ENCODE measurements at places on chromosomes 2 and 18. TPM values are rescaled to one million over a fixed set of nuclear protein-coding genes. Genes with fewer than 3 reads are reported as not detected.

DNA sequence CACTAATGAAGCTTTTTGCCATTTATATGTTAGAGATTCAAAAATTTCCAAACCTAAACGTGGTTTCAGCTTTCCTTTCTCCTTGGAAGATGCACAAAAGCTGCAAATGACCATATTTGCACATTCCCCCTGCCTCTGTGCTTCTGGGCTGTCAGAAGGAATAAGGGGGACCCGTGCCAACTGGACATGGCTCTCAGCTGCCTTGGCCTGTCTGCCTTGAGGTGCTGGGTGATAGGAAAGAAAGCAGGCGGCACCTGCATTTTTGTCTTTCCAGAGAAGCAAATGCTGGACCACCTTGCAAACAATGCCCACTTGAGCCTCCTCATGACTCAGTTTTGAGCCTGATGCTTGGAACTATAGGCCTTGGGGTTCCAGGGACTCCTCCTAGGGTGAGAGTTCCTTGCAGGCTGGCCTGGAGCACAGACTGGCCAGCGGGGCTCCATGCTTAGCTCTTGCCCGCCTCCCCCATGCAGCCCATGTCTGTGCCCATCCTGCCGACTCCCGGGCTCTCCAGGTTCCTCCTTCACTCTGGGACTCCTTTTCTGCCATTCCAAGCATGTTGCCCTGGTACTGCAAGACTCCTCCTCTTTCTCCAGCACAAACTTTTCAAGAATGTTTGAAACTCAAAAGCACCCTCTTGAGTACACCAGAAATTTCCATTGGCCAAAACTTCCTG, 109.0 kb upstream of the EPAS1 start:
- DNase-seq = peak; percentile 90
- H3K4me3 ChIP-seq = no peak overlapping the region
- no peaks in the 10 kb centered on the region for H3K36me3 ChIP-seq
- H3K27me3 ChIP-seq = no peaks in the 10 kb centered on the region
- H3K27ac ChIP-seq = peak overlapping the region; percentile 71

DNA sequence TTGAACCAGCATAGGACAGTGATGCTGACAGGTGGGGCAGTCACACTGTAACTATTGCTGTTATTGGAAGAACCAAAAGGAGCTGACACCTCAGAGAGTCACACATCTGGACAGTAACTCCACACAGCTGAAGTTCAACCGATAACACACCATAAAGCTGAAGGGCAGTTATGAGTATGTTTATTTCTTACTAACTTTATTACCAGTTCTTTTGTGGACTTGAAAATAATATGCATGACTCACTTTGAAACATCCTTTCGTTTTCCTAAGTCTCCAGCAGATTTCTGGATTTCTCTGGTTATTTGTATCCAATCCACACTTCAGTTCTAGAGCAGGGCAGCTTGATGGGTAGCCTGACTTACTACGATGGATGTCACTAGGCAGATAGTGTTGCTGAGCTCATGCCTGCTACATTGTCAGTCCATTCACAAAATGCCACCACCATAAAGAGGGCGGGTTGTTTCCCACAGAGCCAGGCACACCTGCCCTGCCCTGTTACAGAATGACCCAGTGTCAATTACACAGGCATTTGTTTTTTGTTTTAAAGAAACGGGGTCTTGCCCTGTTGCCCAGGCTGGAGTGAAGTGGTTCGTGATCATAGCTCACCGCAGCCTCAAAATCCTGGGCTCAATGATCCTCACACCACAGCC, 8.4 kb upstream of the AGBL5 start:
- peaks cover 23% of the 10 kb centered on the region for H3K36me3 ChIP-seq
- H3K27ac ChIP-seq = no peak overlapping the region
- no peak for DNase-seq
- H3K27me3 ChIP-seq = no peaks in the 10 kb centered on the region

DNA sequence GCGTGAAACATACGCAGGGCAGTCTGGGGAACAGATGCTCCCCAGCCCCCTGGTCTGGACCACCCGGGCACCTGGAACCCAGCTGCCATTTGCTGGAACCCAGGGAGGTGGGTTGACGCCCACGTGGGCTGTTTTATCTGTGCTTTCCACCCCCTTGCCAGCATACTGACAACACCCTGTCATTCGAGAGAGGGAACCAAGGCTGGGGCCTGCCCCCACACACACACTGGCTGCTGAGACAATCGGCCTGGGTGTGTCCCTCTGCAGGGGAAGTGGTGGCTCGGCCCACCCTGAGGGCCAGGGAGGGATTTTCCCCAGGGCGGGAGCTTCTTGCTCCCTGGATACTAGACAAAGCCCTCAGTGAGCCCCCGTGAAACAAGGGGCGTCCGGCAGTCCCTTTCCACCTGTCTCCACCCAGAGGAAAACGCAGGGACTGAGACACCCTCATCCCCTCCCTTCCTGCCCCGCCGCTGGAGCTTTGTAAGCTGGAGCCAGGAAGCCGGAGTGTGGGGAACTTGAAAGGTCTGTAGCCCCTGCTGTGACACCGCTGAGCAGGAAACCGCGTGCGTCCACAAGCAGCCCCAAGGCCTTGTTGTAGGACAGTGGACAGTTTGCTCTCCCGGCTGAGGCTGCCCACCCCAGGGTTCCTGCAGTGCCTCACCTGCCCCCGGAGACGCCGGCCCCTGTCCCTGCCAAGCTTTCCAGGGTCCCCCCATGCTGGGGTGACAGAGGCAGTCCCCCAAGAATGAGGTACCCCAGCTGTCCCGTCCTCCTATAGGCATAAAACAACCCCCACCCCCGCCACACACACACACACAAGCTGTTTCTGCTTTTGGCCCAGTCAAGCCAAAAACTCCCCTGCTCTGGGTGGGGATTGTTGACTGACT, 14.1 kb upstream of the KLF11 start:
- H3K27me3 ChIP-seq = no peaks in the 10 kb centered on the region
- peak overlapping the region; percentile 69 for H3K27ac ChIP-seq
- peaks cover 29% of the 10 kb centered on the region for H3K4me1 ChIP-seq
- peak overlapping the region; percentile 24 for H3K4me3 ChIP-seq
- no peak for DNase-seq

- no peak for DNase-seq
- H3K4me1 ChIP-seq = peaks cover 9% of the 10 kb centered on the region
- no peaks in the 10 kb centered on the region for H3K36me3 ChIP-seq
- H3K27ac ChIP-seq = no peak overlapping the region
- H3K4me3 ChIP-seq = no peak overlapping the region
- H3K27me3 ChIP-seq = no peaks in the 10 kb centered on the region
Measured at GRCh38 chr2:28096421-28096820, 205.9 kb downstream of the BABAM2 start.

- DNase-seq = no peak
- no peak overlapping the region for H3K27ac ChIP-seq
- no peak overlapping the region for H3K4me3 ChIP-seq
- peaks cover 33% of the 10 kb centered on the region for H3K4me1 ChIP-seq
Measured at GRCh38 chr2:46123013-46123412, 174.2 kb upstream of the EPAS1 start.

DNA sequence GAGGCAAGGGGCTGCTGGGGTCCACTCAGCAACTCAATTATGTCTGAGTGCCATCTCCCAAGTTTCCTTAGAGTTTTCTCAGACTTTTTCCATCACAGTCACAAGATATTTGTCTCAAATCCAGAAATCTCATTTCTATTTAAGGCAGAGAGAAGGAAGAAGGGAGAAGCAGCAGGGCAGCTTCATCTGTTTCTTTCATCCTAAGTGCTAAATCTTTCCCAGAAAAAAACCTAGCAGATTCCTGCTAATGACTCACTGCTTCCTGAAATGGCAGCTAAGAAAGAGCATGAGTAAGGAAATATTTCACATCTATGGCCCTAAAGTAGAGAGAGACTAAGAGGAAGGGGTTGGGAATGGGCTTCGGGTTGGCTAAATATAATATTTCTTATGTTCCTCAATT, 88.0 kb downstream of the KYNU start:
- H3K4me3 ChIP-seq = no peak overlapping the region
- DNase-seq = no peak
- no peaks in the 10 kb centered on the region for H3K36me3 ChIP-seq
- H3K27ac ChIP-seq = no peak overlapping the region
- no peaks in the 10 kb centered on the region for H3K27me3 ChIP-seq

DNA sequence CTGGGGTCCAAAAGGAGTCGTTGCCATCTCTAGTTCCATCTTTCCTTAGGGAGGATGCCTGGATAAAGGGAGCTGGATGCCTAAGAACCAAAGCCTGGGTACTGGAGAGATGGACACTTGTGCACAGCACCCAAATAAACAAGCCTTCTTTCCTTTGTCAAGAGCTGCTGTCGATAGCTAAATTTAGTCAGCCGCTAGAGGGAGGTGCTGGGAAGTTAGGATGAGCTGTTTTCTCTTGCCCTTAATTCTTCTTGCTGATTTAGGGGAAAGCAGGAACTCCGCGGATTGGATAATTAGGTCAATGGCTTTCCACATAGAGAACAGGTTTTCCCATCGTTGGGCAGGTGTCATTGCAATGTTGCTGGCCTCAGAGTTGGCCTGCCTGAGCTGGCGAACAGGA, 30.9 kb upstream of the SERPINB12 start:
- no peaks in the 10 kb centered on the region for H3K36me3 ChIP-seq
- H3K4me1 ChIP-seq = no peaks in the 10 kb centered on the region
- no peak overlapping the region for H3K4me3 ChIP-seq
- no peak for DNase-seq
- no peak overlapping the region for H3K27ac ChIP-seq

DNA sequence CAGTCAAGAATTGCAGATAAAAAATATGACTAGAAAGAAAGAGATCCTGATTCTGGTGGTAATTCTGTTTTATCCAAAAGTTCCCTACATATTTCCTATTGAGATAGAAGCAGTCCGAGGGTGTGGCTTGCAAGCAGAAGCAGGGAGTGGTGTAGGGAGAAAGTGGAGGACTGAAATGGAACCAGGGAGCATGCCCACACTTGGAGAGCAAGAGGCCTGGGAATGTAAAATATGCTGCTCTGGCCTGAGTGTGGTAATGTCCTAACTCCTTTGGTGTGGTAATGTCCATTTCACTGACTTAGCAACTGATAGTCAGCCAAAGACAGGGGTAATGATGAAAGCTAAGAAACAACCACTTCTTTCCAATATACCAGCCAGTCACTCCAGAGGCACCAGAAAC, 30.1 kb upstream of the FMNL2 start:
- H3K27me3 ChIP-seq = no peaks in the 10 kb centered on the region
- H3K4me3 ChIP-seq = no peak overlapping the region
- no peaks in the 10 kb centered on the region for H3K36me3 ChIP-seq
- no peak overlapping the region for H3K27ac ChIP-seq

DNA sequence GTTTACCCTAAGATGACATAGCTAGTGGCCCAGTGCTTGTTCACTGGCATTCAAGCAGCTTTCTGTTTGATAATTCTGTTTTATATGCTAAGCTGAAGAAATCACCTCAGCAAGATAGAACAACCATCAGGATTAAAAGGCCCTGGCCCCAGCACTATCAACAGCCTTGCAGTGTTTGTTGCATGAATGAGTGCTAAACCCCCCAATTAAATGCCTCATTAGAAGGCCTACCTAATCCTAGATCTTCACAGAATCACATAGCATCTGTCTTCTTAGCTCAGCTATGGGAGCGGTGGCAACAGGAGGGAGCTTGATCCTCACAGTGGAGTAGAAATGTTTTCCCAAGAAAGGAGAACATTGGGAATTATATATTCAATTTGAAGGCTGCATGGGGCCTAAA, 194.1 kb upstream of the HNMT start:
- H3K27me3 ChIP-seq = no peaks in the 10 kb centered on the region
- H3K4me3 ChIP-seq = no peak overlapping the region
- H3K27ac ChIP-seq = no peak overlapping the region
- no peaks in the 10 kb centered on the region for H3K36me3 ChIP-seq

DNA sequence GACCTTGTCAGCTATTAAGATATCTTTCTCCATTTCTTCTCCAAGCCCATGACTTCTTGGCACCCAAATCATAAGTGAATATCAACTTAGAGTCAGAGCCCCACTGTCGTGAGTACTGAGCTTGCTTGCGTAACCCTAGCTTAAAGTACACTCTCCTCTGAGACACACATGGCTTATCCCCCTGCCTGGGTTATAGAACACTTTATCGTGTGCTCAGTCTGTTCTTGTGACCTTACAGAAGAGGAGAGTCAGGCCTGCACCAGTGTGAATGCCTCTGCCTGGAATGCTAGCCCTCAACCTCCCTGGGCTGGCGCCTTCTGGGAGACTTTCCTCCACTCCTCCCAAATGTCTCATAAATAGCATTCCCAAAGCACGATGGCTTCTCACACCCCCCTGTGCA, 79.3 kb downstream of the CEP192 start:
- peaks cover 74% of the 10 kb centered on the region for H3K36me3 ChIP-seq
- no peak overlapping the region for H3K4me3 ChIP-seq
- no peaks in the 10 kb centered on the region for H3K27me3 ChIP-seq
- peaks cover 3% of the 10 kb centered on the region for H3K4me1 ChIP-seq

DNA sequence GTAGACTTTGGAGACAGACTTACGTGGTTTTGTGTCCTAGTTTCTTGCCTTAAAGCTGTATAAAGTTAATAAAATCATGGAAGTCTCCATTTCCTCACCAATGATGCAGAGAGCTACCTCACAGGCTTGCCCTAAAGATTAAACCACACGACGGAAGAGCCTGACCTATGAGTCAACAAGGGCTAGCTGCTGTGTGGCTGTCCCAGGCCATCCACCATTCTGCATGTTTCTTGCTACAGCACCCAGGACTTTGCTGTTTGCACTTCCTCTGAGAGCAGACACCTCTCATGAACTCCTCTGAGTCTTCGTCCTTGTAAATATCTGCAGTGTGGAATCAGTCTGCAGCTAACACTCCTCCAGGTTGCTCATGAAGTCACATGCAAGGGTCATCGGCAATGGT, 160.0 kb upstream of the TRIB2 start:
- DNase-seq = no peak
- H3K27ac ChIP-seq = no peak overlapping the region
- no peak overlapping the region for H3K4me3 ChIP-seq
- H3K36me3 ChIP-seq = no peaks in the 10 kb centered on the region
- no peaks in the 10 kb centered on the region for H3K27me3 ChIP-seq
- H3K4me1 ChIP-seq = peaks cover 11% of the 10 kb centered on the region

DNA sequence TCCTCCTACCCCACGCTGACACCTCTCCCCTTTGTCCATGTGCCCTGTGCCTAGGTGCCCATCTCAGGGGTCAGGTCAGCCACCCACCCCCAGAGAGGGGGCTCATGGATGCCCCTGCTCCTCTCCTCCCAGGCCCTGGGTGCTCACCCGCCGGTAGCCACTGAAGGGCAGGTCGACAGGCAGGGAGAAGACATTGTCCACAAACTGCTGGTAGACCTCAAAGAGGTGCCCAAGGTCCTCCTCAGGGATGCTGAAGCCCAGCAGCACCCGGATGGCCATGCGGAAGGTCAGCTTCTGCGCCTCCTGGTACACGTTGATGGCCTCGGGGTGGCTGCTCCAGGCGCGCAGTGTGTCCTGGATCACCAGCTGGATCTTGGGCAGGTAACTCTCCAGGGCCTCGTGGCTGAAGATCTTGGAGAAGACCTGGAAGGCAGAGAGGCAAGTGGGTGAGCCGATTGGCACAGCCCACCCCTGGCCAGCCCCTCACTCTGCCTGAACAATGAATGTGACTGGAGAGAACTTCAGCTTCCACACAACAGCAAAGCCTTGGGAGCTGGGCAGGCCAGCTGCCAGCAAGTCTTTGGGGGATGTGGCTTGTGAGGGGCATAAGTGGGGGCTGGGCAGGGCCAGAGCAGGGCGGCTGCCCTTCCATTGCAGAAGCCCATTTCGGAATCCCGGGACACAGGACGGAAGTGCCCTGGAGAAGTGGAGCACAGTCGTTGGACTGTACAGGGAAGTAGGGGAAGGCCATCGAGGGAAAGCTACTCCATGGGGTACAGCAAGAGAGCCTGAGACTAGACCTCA, 12.5 kb downstream of the CYP26B1 start:
- DNase-seq = no peak
- H3K4me3 ChIP-seq = no peak overlapping the region
- H3K4me1 ChIP-seq = peaks cover 19% of the 10 kb centered on the region
- no peaks in the 10 kb centered on the region for H3K36me3 ChIP-seq

Gene DNAH7
- total RNA-seq = 0.83 TPM

Gene HDHD2
- total RNA-seq = 21.5 TPM
